Cortex of kidney (tissue), 1 donor: ENCODE measurements at places on chromosomes 5 and 9.

DNA sequence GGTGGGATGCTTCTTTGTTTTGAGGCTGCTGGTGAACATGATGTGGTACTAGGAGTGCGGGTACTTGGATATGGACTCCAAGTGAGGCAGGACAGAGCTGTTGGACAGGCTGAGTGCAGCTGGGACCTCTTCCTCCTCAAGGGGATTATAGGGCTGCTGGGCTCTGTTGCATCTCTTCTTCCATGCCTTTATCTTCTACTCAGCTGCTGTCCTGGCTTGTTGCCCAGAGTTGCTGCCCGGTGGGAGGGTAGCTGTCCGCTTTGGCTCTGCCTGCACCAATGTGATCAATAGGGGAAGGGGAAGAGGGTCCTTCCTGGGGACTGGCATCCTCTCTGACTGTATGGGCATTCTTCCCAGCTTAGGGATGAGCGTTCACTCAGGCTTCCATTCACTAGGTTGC, 1217.9 kb upstream of the ACO1 start:
- DNase-seq = no peak

DNA sequence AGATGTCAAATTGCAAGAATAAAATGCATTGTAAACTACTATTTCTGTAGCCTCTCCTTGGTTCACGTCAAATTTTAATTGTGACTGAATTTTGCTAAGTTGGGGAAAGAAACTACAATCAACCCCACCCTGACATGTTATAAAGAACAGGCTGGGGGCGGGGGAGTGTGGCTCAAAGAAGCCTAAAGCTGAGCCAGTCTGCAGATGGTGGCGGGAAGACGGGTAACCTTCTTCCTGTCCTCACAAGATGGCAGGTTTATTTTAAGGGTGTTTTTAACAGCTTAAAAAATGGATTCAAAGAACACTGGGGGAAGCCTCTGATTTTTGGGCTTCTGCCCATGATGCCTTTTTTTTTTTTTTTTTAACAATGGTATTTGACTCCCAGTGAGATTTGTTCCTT, 68.5 kb upstream of the MELK start:
- DNase-seq = no peak

DNA sequence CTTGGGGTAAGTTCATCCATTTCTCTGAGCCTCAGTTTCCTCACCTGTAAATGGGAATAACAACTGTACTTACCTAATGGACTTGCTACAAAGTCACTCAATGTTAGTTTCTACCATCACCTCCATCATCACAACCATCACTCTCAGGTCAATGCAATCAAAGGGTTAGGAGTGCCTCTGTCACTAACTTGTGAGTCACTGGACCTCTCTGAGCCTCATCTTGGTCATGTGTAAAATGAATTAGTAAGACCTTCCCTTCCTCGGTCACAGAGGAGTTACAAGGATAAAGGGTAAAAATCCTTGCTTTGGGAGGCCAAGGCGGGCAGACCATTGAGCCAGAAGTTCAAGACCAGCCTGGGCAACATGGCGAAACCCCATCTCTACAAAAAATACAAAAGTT, 12.8 kb downstream of the FABP6 start:
- DNase-seq = no peak

DNA sequence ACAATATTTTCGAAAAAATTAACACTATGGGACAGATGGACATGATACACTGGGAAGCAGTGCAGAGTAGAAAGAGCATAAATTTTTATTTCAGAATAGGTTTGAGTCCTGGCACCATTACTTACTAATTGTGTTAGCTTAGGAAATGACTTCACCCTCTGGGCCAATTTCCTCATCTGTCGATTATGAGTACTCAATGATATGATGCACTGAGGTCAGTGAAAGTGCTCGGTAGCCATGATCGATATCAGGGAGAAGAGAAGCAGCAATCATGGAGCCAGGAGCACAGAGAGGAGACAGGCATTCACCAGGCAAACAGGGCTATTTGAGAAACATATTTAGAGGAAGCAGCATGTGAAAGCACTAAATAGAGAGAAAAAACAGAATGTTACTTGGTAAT, 29.4 kb downstream of the NR6A1 start:
- DNase-seq = no peak

DNA sequence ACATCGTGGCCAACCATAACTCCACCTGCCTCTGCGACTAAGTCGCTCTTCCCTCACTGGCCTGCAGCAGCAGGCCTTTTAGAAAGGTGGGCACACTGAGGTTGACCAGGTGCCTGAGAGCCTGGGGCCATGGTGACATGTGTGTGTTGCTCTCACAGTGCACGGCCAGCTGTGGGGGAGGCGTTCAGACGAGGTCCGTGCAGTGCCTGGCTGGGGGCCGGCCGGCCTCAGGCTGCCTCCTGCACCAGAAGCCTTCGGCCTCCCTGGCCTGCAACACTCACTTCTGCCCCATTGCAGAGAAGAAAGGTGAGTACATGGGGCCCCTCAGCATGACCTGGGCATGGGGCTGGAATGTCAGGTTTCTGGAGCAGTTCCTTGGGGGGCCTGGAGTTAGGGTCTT, 104.5 kb upstream of the ICE1 start:
- no peak for DNase-seq

GRCh38 chr9:69637817-69638200, 34.4 kb downstream of the APBA1 start:
- no peak for DNase-seq
